Parietal lobe (tissue), 2 donors: ENCODE measurements at places on chromosomes 1 and 21. TPM values are rescaled to one million over a fixed set of nuclear protein-coding genes. Genes with fewer than 3 reads are reported as not detected.

Gene NR1I3
- total RNA-seq: not detected

Gene MROH7
- 2.5 TPM for total RNA-seq

Gene NPHS2
- total RNA-seq: not detected

Gene TRIM17
- total RNA-seq: 2.2 TPM

Gene NENF
- 14.7 TPM for total RNA-seq
